Activated T-helper 1 cell treated with anti-CD3 and anti-CD28 coated beads, Interleukin-2, amount 50 U/mL, for 16 hours (primary cell): ENCODE measurements at places on chromosomes 2 and 18.

DNA sequence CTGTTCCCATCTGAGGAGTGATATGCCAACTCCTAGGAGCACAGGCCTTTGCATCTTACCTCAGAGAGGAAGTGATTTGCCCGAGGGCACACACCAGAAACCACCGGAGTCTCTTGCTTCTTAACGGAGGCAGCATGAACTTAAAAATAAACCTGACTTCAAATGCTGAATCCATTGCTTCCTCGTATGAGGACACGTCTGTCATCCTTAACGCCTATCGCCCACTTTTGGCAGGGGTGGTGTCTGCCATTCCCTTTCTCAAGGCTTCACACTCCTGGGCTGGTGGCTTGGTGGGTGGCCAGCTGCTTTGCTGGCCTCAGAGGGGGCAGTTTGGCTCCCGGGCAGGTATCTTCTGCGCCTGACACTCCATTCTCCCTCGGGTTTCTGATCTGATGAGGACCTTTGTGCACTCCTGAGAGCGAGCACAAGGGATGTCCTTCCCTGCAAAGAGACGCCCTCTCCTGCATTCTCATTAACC, 1.1 kb upstream of the PREB start:
- DNase-seq: no peak

GRCh38 chr2:161915121-161915520, 158.9 kb downstream of the DPP4 start:
- no peak for DNase-seq

DNA sequence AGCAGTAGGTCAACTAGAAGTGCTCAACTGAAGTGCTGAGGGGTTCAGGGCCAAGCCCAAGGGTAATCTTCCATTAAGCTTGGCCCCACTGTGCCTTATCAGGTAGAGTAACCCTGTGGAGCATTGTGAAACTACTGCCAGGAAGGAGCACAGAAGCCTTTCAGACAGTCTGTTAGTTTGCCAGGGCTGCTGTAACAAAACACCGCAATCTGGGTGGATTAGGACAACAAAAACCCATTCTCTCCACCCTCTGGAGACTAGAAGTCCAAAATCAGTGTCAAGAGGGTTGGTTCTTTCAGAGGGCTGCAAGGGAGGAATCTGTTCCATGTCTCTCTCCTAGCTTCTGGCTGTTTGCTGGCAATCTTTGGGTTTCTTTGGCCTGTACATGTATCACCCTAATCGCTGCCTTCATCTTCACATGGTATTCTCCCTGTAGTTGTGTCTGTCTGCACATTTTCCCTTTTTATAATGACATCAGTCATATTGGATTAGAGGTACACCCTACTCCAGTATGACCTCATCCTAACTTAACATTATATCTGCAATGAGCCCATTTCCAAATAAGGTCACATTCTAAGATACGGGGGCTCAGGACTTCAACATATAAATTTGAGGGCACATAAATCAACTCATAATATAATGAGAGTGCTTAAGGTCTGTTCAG, 21.2 kb downstream of the VIT start:
- no peak for DNase-seq

- peak; percentile 11 for DNase-seq
Measured at GRCh38 chr2:12504443-12504842, 212.3 kb upstream of the TRIB2 start.

- no peak for DNase-seq
Measured at GRCh38 chr2:207694811-207695281, 16.6 kb upstream of the CCNYL1 start.

DNA sequence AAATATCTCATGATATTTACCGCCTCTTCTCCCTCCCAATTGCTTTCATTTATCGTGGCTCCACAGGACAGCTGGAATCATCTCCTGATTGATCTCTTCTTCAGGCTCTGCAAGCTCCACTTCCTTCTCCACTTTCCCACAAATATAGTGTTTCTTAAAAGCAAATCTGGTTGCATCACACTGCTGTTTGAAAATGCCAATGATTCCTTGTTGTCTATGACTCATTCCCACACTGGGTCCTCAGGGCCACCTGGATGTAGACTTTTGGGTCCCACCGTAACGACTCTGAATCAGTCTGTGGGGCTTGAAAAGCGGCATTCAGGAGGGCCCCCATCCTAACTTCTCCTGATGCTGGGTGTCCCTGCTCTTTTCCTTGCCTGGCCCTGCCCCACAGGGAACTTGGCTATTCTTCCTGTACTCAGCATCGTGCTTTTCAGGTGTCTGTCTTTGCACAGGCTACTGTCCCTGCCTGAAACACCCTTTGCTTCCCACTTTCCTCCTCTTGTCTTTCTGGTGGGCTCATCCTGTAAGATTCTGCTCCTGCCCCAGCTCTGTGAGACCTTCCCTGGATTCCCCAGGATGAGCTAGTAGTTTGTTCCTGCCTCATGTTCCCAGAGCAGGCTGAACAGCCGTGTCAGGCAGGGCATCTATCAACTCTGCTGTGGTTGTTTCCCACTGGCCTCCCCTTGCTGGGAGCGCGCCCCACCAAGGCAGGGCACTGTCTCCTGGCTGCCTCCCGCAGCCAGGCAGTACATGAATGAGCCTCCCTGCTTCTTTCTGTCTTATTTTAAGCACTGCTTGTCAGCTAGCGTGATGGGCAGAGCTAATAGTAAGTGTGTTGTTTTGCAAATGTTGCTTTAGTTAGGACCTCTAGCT, 111.9 kb downstream of the KCTD1 start:
- DNase-seq: no peak

GRCh38 chr2:148944536-148944935, 69.5 kb downstream of the KIF5C start:
- DNase-seq: no peak

DNA sequence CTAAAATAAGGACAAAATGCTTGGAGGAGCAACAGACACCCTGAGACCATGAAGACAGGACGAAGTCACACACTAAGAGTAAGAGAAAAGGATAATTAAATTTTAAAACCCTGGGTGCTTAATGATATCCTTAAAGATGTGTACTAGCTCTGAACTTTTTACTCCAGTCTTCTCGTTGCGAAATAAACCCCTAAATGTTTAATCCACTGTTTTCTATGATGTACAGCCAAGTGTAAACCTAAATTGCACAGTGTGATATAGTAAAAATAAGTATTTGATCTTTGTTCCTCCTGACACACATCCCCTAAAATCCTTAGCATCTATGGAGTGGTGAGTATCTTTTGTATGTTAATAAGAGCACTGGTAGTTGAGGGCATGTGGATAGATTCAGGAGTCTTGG, 157.5 kb upstream of the PKDCC start:
- DNase-seq: no peak

DNA sequence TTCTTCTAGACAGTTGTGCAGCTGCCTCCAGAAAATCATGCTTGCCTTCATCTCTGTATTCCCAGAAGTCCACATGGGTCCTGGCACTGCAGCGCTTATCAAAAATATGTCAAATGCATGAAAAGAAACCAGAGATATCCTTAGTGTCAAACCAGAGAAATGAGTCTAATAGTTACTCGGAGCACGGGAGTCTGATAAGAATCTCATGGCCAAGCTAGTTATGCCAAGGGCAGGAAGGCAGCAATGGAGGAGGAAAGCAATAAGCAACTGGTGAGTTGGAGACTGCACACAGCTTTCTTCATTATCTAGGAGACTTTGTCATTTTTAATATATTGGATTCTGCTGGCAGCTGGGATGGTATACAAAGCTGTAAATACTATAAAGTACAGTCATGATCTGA, 38.6 kb downstream of the TRIB2 start:
- no peak for DNase-seq

- no peak for DNase-seq
Measured at GRCh38 chr2:10924859-10925258, 13.1 kb downstream of the KCNF1 start.

DNA sequence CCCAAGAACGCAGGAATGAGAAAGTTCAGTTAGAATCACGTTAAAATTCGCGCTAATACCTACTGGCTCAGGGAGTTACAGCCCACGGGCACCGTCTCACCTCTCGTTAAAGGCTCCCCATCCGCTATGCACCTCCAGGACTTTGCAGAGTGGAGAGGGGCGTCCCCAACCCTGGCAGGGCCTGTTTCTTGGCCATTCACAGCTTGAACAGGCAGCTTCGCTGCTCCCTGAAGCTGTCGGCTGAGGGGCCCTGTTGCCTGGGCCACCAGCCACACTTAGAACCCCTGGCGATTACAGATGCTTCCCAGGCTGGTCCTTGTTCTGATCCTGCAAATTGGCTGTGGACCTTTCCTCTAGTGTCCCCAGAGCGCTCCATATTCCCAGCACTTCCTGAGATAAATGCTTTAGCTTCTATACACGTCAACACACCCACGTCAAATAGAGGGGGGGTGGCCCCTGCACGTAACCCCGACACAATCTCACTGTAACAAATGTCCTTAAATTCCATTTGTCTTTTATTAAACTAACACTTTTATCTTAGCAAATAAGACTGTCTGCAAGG, 16.8 kb upstream of the SNTG2 start:
- DNase-seq: no peak

- no peak for DNase-seq
Measured at GRCh38 chr2:214604861-214605260, 194.0 kb downstream of the VWC2L start.

DNA sequence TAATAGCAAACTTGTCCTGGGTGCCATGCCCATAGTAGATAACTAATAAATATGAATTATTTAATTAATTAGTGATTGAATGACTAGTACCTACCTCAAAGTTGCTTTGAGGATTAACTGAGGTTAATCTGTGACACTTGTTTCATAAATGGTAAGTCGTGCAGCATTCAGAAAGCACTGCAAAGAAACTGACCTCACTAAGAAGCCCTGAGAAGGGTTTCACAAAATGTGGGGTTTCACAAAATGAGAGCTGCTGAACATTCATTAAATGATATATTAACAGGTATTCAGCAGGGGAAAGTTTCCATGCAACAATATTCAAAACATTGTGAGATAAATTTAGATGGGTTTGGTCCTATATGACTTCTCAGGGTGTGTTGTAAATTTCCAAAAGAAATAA, 236.2 kb downstream of the OSR1 start:
- no peak for DNase-seq

DNA sequence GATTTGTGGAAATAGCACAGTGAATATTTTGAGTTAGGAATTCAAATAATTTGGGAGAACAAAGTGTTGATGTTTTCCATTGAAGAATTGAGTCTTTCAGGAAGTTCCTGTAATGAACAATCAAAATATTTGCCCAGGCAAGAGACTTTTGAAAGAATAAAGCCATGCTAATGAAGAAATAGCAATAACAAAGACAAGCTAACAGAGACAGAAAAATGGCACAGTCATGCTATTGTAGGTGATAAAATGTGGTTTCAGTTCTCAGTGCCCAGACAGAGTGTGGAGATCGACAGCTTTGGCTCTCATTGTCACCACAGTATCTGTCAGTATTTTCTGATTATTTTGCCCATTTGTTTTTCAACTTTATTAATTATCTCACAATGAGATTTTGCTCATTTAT, 490.8 kb upstream of the PIK3C3 start:
- DNase-seq: no peak

DNA sequence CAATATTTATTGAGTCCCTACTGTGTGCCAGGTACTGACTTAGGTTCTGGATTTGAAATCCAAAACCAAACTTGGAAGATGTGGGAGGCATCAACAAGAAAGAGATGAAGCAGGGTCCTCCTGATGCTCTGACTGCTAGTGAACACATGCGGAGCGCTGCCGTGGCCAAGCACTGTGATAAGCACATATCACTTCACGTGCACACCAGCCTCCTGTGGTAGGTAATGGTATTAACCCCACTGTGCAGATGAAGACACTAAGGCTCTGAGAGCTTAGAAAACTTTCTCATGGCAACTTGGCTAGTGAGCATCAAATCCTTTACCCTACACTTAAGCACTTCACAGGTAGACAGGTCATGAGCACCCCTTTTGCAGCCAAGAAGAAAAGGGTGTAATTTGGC, 216.1 kb downstream of the HAUS1 start:
- no peak for DNase-seq

DNA sequence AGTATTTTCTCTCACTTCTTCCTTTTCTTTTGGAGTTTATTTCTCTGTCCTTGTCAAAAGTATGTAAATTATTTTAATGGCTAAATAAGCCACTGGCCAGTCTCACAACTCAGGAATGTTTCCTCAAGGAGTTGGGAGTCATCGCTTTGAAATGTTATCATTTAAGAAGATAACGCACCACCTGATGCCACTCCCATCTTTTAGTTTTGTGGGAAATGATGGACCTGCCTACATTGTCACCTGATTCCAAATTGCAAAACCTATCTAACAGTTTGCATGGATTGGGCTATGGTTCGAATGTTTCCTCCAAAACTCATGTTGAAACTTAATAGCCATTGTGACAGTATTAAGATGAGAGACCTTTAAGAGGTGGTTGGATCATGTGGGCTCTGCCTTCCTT, 32.4 kb upstream of the PPM1B start:
- DNase-seq: no peak

DNA sequence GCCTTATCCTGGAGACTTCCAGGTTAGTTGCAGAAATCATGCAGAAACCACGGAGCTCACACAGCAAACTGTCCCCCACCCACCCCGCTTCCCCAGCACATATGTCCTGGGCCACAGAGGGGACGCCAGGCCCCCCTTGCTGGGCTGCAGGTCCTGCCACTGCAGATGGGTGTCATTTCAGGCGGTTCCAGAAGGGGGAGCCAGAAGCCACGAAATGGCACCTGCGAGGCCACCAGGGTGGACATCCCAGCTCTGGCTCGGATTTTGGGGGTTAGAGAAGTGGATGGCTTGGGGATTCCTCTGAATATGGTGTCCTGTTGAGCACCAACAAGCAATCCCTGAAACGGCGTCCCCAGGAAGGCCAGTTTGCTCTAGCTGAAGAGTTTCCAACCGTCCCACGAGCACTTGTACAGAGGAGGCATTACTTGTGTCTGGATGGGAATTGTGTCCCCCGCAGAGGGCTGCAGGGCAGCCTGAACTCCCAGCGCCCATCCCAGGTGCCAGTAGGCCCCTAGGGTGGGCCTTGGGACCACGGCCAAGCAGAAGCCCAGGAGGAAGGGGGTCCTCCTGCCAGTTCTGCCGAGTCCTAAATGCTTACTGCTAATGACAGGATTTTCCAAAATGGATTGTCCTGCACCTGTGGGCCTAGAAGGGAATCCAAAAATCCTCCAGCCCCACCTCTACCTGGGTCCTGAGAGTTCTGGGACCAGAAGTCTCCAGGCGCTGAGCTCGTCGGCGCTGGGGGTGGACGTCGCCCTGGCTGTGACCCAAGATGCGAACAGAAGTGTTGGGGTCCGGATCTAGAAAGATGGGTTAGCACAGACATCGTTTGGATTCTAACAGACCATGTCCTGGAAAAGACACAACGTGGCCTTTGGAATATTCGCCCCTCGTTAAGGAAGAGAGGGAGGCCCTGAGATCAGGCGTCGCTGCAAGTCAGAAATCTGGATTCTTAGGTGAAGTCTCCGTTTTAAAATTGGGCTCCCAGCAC, 14.6 kb upstream of the NFATC1 start:
- no peak for DNase-seq
